ENCODE measurements at places on chromosomes 5 and 9. TPM values are rescaled to one million over a fixed set of nuclear protein-coding genes. Genes with fewer than 3 reads are reported as not detected.

The CARTPT gene
- total RNA-seq, result not detected

The TXN gene
- total RNA-seq, result 407 TPM

The PLAA gene
- total RNA-seq, result 29.6 TPM

The SPINK4 gene
- not detected for total RNA-seq

The APBA1 gene
- 1.5 TPM for total RNA-seq

The OGN gene
- 0.17 TPM for total RNA-seq

The TSLP gene
- 1.2 TPM for total RNA-seq

The SLCO6A1 gene
- not detected for total RNA-seq

The PCDHA5 gene
- total RNA-seq, result not detected

The MEGF10 gene
- not detected for total RNA-seq

Measured in bronchus fibroblast of lung (primary cell).